ENCODE measurements at places on chromosomes 2 and 18. TPM values are rescaled to one million over a fixed set of nuclear protein-coding genes. Genes with fewer than 3 reads are reported as not detected.

VWA3B gene
- not detected for total RNA-seq

PCARE gene
- 0.84 TPM for total RNA-seq

SH2D6 gene
- total RNA-seq = not detected

OSBPL6 gene
- total RNA-seq = 4.6 TPM

Measured in left ventricle myocardium superior (tissue), 1 donor.